ENCODE measurements at places on chromosomes 1 and 21.

- DNase-seq: no peak
These were observed 38.7 kb downstream of the BTBD8 start for GRCh38 chr1:92118826-92119225.

DNA sequence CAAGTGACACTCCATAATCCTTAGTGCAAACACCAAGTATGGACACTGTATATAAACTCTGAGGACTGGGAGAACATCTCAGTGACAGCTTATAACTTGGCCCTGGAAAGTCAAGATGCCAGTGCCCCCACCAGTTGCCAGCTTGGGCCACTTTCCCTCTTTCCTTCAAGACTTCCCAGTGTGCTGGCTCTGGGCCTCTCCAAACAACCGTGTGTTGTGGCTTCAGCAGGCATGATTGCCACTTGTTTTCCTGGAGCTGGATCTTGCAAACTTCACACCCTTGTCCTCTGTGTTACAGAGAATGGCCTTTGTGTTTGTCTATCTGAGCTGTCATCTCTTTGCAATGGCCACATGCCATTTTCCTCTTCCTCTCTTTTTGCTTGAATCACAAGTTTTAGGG lies 37.0 kb downstream of the CCDC185 start:
- peak; percentile 27 for DNase-seq

GRCh38 chr1:40838045-40838979 lies 23.9 kb downstream of the CITED4 start:
- no peak for DNase-seq

GRCh38 chr1:76868154-76868882 lies 1.0 kb downstream of the ST6GALNAC5 start:
- DNase-seq: no peak

- DNase-seq: no peak
These were observed 200.3 kb upstream of the SGIP1 start for GRCh38 chr1:66333466-66334199.

DNA sequence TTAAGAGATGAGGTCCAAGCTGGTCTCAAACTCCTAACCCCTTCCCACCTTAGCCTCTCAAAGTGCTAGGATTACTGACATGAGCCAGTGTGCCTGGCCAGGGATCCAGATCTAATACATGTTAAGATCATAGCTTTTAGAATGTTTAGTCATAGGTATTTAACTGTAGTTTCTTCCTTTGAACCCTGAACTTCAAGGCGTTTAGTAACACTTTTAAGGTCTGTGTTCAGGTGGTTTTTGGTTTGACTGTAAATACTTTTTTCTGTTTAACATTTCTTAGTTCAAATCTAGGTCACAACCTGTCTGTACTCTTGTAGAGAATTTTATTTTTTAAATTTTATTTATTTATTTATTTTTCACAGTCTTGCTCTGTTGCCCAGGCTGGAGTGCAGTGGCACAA lies 28.1 kb downstream of the RAP1A start:
- no peak for DNase-seq

DNA sequence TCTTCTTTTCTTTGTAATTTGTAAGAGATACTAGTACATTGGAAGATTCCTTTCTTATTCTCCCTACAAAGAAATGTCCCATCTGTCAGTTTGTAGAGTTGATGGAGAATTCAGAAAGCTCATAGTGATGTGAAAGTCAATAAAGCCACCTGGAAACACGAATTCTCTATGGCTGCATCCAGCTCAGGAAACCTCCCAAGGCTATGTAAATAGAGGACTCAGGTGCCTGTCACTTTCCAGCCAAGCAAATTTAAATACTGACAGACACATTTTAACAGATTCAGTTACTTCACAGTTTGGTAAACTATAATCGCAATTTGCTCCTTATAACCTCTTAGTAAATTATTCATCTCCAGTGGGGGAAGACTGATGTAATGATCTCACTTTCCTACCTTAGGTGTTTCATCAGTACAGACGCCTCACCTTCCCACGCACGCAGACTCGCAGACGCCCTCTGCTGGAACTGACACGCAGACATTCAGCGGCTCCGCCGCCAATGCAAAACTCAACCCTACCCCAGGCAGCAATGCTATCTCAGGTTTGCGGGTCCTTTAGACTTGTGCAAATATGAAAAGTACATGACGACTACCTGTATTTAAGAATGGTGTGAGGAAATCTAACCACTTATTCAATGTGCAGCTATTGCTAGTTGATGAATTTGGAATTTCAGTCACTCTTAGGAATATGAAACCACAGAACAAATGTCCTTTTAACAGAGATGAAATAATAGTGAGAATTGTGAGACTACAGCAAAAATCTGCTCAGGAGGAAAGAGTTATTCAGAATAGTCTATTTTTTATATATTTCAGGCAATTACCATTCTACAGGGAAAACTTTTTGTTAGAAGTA lies 60.6 kb downstream of the PTPRC start:
- DNase-seq: peak; percentile 37

- no peak for DNase-seq
These were observed 6.7 kb upstream of the PTGER3 start for GRCh38 chr1:71054281-71054731.

DNA sequence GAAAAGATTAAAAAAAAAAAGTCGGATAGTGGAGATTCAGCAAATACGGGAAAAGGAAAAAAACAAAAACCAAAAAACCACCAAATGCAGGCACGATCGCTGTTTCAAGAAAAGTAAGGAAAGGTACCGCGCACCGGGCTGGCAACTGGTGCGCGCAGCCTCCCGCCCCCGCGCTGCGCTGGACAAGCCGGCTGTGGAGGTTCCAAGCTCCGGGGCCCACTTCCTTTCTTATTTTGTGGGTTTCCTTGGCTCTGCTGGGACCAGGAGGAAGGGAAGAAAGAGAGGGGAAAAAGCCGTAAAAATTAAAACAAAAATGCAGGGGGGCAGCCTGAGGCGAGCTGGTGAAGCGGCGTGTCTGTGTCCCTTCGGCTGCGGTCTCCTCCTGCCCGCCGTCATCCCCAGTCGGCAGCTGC lies 233 bp downstream of the ADAMTS5 start:
- DNase-seq: no peak

- peak; percentile 75 for DNase-seq
These were observed 101.2 kb upstream of the COL6A1 start for GRCh38 chr21:45880097-45881068.

DNA sequence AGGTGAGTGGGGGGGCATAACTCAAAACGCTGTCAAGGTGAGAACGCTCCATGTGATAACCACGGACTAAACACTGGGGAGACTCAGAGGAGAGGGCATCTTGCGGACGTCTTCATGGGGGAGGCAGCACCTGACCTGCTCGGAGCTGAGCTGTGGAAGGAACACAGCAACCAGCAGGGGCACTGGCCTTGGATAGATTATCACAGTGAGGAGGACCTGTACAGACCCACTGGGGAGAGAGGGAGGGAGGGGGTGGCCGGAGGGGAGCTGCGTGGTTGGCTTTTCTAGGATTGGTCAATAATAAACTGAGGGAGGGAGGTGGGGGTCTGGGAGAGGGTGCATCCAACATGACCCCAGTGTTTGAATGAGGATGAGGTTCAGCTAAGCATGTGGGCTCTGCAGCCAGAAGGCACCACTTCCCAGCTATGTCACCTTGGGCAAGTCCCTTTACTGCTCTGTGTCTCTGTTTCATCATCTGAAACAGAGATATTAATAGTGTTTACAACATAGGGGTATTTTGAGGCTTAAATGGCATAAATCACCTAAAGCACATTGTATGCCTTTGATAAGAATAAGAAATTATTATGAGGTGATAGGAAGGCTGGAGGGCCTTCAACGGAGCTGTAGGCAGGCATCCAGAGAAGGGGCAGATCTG lies 123.3 kb downstream of the GRIK3 start:
- DNase-seq: no peak

- DNase-seq: no peak
These were observed 2.2 kb downstream of the SPATC1L start for GRCh38 chr21:46181953-46182547.

- DNase-seq: no peak
These were observed 40.3 kb downstream of the RPE65 start for GRCh38 chr1:68409426-68409825.

- DNase-seq: peak; percentile 61
These were observed 773 bp downstream of the IFNGR2 start for GRCh38 chr21:33403786-33404585.

- DNase-seq: no peak
These were observed 29.8 kb upstream of the TADA1 start for GRCh38 chr1:166905900-166906299.

DNA sequence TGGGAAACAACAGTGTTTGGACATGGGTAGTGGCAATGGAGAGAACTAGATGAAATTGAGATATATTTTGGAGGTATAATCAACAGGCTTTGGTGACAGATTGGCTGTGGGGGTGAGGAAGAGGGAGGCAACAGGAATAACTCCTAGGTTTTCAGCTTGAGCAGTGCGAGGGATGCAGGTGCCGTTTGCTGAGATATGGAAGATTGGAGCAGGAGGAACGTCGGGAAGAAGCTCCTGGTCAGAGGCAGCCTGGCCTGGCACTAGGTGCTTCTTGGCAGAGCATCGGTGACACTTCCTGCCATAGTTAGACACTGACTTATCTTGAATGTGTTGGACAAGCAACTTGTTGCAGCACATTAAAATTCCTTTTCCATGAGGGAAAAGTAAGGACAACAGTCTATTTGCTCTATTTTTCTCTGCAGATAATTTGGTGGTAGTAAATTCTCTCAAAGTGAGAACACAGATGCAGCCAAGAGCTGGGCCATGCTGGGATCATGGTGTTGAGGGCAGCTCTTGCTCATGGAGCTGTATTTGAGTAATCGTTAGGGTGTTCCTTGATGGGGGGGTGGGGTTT lies 21.5 kb upstream of the MYSM1 start:
- DNase-seq: no peak

DNA sequence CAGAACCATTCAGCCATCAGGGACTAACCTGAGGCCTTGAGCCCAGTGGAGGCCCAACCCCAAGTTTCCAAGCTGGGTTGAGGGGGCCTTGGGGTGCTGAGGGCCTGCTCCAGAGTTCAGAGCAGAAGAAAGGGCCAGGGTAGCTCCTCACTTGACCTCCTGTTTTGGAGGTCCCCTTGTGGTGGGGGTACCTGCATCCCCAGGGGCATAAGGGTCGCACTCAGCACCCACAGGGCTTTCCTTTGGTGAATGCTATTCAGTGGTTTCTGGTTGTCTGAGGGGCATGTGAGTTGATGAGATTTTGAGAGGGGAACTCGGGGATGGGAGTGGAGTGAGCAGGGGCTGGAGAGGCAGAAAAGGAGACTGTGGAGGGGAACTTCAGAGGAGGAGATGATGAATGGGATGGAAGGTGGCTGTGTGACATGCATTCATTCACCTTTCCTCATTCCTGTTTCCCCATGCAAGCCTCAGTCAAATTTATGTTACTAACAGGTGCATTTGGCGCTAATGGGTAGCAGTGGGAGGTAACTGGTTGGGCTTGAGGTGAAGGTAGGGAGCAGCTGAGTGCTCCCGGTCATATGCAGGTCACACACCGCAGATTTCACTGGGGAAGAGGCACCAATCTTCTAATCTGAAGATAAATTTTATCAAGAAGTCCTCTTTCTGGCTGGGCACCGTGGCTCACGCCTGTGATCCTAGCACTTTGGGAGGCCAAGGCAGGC lies 50.4 kb downstream of the TEX35 start:
- no peak for DNase-seq

DNA sequence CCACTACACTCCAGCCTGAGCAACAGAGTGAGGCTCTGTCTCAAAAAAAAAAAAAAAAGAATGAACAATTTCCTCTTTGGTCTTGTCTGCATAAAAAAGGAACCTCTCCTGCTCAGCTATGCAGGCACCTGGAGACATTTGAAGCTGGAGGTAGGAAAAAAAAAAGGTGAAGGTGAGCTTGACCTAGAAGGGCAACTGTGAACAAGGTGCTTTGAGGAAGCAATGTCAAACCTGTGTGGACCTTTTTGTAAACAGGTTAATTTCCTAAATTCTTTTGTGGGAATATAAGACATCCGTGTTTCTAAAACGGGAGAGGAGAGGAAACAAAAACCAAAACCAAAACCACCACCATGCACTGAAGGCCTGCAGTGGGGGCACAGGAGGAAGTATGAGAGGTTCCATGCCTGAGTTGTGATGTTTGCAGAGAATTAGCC lies 77.5 kb downstream of the SLC45A1 start:
- no peak for DNase-seq

GRCh38 chr21:27359141-27359540 lies 392.3 kb upstream of the ADAMTS5 start:
- no peak for DNase-seq

GRCh38 chr1:6889875-6890480 lies 104.7 kb downstream of the CAMTA1 start:
- peak; percentile 73 for DNase-seq

- DNase-seq: no peak
These were observed 55.5 kb upstream of the GALNT2 start for GRCh38 chr1:230011333-230012092.

GRCh38 chr1:172288581-172288980 lies 131.9 kb upstream of the C1orf105 start:
- DNase-seq: no peak

- DNase-seq: no peak
These were observed 47.9 kb downstream of the LGR6 start for GRCh38 chr1:202241376-202242079.

Measured in cerebellar cortex (tissue), 1 donor.